Calu3 (cell line): ENCODE measurements at places on chromosomes 5 and 9.
A peak's percentile ranks its signal among the peaks of the same experiment; 100 is the strongest.

GRCh38 chr5:13356226-13356625 is 588.3 kb downstream of the DNAH5 start:
- DNase-seq, result no peak

- DNase-seq, result no peak
Observed at GRCh38 chr9:94270009-94270408, 10.9 kb downstream of the ZNF169 start.

DNA sequence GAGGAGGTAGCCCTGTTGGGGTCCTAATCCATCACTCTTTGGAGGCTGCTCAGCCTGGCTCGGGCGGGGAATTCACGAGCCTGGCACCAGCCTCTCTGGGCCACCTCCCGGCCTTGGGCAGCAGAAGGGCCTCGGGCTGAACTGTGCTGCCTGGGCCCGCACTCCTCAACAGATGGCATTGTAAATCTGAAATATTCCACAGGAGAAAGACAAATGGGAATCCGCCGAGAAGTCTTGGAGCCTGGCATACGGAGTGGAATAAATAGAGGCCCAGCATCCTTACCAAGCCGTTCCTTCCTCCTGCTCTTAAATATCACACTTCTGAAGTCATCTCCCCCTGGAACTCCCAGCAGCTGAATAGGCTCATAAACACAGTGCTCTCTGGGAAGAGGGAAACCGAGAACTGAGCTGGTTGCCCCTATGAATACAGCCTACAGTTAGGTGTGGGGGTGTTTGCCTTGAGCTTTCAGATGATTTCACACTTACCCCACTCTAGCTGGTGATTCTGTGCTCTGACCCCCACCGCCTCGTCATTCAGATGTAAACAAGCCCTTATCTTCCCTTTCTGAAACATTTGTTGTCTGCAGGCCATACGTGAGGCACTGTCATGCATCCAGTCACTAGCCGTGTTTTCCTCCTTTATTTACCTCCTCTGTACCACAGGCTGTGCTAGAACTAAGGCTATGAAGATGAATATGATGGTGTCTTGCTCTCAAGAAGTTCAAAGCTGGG is 455.0 kb upstream of the CLINT1 start:
- no peak for DNase-seq

GRCh38 chr5:133393776-133394476 is 218.4 kb downstream of the FSTL4 start:
- no peak for DNase-seq

DNA sequence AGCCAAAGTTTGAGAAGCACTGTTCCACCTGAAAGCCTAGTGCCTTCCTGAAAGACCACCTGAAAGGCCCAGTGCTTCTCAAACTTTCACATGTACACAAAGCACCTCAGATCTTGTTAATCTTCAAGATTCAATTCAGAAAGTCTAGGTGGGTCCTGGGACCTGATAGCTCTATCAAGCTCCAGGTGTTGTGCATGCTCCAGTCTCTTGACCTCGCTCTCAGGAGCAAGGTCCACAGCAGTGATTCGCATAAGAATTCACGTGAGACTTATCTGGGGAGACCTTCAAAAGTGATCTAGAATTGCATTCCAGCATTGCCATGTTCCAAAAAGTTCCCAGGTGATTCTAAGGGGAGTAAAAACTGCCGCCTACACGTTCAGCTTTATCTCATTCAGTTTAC is 102.1 kb downstream of the PIK3R1 start:
- no peak for DNase-seq

DNA sequence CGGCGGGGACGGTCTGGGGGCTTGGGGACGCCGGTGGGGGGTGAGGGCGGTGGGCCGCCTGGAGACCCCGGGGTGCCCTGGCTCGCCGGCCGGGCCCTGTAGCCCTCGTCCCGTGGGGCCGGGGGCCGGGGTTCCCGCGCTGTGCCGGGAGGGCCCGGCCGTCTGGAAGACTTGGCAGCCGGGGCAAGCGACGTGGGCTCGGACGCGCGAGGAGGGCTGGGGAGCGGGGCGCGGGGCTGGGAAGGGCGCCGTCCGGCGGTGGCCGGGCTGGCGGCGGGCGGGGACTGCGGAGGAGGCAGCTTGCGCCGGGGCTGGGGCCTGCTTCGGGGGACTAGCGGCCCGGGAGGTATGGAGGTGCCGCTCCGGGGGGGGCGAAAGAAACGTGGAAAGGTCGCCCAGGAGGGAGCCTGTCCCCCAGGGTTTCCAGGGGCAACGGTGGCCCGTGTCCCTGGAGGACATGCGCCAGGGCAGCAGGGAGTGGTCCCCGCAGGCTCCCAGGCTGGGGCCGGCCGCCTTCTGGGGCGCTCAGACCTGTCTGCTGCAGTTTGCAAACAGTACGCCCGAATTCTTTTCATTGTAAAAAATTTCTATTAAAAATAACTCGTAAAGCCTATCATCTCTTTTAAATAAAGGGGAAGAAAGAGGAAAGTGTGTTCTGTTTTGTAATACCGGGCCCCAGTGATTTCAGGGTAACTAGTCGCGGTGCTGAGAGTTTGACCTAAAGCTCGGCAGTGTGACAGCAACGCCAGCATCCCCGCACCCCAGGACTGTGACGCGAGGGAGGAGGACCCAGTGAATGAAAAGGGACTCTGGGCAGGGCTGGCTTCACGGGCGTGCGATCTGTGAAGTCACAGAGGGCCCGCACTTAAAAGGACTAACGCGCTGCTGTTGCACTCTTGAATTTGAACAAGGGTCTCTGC is 752 bp upstream of the ANKH start:
- peak; percentile 42 for DNase-seq

DNA sequence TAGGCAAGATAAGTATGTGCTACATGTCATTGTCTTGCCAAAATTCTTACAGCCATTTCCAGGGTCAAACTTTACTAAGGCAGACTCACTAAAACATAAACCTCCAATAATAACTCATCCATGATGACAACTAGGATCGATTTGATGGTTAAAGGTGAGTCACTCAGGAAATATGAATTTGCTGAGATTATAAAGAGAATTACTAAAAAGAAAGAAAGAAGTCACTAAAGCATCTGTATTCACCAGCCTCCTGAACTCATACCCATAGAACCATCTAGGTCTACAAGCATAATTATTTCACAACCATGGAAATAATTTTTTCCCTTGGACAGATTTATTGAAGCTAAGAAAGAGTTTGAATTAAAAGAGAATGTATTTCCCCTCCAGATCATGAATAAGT is 258.6 kb downstream of the TLE1 start:
- no peak for DNase-seq

DNA sequence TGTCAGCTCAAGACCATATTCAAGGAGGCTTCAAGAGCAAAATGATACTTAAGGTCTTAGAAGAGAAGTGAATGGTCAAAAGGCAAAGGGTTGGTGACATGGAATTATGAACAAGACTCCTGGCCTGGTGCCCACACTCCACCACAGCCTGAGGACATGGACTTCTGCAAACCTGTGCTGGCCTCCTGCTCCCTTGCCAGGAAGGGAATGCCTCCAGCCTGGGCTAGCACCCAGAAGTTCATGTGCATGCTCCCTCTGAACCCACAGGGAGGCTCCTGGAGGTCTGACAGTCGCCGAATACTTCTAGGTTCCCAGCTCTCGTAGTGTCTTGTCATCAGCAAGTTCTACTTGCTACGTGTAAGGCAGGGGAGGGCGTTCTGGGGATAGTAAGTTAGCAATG is 156.7 kb downstream of the FSTL4 start:
- no peak for DNase-seq

- peak; percentile 79 for DNase-seq
Observed at GRCh38 chr5:170434966-170435605, 45.9 kb upstream of the KCNMB1 start.

DNA sequence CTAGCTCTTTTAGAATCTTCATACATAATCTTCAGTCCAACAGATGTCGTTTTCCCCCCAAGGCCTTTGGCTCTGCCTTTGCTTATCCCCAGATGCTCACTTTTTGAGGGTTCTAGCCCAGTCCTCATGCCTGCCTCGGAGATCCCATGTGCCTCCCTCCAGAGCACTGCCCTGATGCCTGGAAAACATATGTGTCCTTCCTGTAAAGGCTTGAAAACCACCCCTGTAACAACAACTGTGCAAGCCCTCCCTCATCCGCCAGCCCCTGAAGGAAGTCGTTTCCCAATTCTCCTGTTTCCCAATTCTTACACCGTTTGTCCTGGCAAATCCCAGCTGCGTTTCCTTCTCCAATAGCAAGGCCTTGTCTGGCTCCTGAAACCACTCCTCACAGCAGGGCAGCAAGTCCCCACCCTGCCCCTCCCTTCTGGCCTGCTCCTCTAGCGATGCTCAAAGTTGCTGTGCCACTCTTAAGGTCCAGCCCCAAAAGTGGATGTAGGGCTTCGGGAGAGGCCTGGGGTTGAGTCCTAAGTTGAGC is 52.2 kb downstream of the SLC36A1 start:
- no peak for DNase-seq

DNA sequence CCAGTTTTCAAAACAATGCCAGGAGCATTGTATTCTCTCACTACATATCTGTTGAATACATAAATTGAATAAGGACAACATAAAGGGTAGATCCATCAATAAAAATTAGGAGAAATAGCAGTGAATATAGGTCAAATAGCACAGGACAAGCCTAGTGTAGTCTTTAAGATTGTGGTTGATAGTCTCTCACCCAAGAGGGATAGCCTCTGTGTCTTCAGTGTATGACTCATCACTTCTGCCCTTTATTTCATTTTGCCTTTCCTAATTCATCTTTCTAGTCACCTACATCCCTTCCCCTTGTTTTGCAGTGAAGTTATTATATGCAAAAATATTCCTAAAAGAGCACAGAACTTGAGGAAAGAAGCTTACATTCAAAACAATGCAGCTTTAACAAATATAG is 335.0 kb upstream of the TUSC1 start:
- DNase-seq, result no peak

DNA sequence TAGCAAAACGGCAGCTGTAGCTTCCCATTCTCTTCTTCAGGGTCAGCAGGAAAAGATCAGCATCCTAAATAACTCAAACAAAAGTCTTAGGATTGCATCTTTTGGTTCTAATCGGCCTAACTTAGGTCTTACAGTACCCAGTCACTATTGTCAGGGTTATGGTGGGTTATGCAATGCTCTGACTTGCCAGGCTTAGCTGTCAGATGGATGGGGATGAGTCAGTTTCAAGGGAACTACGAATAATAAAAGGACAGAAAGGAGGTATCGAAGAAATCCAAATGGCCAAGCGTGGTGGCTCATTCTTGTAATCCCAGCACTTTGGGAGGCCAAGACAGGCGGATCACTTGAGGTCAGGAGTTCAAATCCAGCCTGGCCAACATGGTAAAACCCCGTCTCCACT is 46.5 kb downstream of the PPP1R2B start:
- no peak for DNase-seq

- DNase-seq, result no peak
Observed at GRCh38 chr5:56161927-56162326, 71.2 kb downstream of the ANKRD55 start.

- DNase-seq, result no peak
Observed at GRCh38 chr5:128885649-128886255, 79.5 kb upstream of the SLC27A6 start.

DNA sequence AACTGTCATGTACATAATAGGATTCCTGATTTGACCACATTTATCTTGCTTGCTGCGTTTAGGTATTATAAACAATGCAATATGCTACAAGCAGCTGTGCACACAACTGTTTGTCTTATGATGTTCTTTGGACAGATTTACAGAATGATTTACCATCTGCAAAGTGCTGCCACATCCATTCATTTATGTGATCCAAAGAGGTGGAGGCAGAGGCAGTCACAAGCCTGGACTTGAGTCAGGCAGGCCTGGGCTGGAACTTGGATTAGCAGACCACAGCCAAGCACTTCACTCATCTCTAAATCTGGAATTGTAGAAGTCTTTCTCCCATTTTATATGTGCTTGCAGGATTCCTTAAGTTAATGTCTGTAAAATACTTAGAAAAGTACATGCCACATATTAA is 149.0 kb downstream of the INSYN2B start:
- no peak for DNase-seq

- DNase-seq, result no peak
Observed at GRCh38 chr5:174292348-174292747, 246.8 kb downstream of the NSG2 start.

- DNase-seq, result no peak
Observed at GRCh38 chr5:179610903-179611265, 12.6 kb downstream of the HNRNPH1 start.

DNA sequence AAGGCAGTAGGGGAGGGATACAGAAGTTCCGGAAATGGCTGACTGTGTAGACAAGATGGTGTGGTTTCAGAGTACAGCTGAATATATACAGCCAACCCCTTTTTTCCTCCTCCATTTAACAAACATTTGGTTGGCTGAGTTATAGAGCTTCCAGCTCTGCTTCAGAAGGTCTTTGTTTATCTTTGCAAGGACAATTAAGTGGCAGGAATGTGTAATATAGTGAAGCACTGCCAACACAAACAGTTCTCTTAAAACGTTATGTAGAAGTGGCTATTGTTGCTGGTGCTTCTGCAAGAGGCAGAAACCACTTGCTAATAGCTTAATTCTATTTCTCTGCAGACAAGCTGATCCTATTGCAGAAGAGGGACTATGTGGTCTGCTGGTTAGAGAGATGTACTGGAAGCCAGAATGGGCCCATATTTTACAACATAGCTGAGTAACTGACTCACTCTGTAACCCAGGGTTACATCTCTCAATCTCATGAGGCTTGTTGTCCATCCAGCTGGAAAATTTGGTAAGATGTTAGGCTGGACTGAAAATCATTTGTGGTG is 62.7 kb upstream of the OSMR start:
- DNase-seq, result no peak

DNA sequence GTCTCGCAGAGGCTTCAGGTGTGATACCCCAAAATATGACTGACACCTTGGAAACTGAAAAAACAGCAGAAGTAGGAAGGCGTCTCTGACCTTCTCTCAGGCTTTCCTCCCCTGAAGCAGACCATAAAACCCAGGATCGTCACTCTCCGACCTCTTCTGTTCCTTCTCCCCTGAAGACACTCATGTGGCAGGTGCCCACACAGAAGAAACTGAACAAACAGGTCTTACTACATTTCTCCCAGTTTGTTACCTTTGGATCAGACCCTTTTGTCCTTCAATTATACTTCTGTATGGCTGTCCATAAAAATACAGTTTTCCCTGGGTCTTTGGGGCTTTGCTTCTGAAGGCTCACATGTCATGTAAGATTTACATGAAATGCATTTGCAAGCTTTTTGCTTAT is 10.3 kb upstream of the PRUNE2 start:
- no peak for DNase-seq

DNA sequence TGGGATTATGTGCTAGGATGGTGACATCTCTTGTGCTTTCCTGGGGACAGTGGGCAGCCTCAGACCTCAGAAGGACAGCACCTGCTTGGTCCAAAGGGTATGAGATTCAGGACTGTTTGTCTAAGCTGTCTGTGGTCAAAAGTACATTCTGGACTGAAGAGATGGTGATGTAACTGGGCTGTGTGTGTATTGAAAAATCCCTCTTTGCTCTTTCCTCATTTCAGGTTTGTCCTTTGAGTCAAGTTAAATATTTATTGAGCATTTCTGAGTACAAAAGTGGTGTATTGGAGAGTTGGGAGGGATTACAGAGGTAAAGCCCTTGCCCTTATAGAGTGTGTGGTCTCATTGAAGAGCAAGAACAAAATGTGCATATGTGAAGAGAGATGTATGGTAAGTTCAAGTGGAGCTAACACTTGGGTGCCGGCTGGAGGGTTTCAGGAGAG is 46.7 kb downstream of the RCL1 start:
- no peak for DNase-seq

GRCh38 chr9:81052846-81053245 is 636.5 kb downstream of the TLE1 start:
- no peak for DNase-seq

- DNase-seq, result no peak
Observed at GRCh38 chr5:66680221-66680620, 84.0 kb downstream of the MAST4 start.

- no peak for DNase-seq
Observed at GRCh38 chr5:19795218-19795617, 192.8 kb downstream of the CDH18 start.
